A172 (cell line): ENCODE measurements at places on chromosomes 11 and 22.

GRCh38 chr11:87176044-87176443 is 138.3 kb downstream of the TMEM135 start:
- DNase-seq: peak; percentile 22

GRCh38 chr11:88194990-88195389 is 19.7 kb upstream of the RAB38 start:
- DNase-seq: no peak

GRCh38 chr22:38120359-38121110 is 10.1 kb upstream of the BAIAP2L2 start:
- no peak for DNase-seq

GRCh38 chr11:14617241-14618027 is 26.2 kb upstream of the PDE3B start:
- DNase-seq: no peak

DNA sequence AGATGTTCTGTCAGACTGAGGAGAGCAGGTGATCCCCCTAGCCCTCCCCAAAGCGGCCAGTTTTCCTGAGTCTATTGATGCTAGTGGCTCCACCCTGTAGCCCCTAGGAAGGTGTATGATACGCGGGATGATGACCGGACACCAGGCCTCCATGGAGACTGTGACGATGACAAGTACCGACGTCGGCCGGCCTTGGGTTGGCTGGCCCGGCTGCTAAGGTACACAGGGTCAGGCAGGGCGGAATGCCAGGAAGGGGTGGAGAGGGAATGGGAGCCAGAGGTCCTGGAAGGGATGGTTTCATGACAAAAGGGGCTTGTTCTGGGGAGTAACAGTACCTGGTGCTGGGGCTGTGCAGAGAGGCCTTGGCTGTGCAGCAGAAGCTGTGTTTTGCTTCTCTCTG is 3.2 kb downstream of the ZFPL1 start:
- no peak for DNase-seq

GRCh38 chr22:49303061-49303735 is 524.5 kb downstream of the BRD1 start:
- no peak for DNase-seq

DNA sequence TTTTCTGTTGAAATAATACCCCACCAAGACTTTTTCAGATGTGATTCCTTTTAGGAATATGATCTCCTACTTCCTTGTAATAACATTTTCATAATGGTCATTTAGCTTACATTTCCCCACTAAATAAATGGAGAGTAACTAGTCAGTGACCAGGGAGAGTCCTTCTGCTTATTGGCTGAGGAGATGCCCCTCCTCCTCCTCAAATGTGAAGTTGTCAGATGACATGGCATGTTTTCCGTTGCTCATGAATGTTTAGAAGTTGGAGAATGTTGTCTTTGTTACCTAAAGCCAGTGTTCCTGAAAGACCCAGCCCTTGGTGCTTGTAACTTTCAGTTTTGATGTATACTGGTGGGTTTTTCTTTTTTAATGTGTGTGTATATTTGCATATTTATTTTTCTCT is 38.2 kb downstream of the CSRP3 start:
- no peak for DNase-seq

DNA sequence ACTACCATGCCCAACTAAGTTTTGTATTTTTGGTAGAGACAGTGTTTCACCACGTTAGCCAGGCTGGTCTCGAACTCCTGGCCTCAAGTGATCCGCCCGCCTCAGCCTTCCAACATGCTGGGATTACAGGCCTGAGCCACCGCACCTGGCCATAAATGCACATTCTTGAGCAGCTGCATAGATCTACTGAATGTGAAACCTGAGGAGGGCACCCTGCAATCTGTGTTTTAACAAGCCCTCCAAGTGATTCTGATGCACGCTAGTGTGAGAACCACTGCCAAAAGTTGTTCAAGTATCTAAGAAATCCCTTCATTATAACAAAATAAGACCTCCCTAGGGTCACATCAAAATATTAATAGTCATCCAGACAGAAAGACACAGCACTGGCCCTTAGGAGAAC is 89.3 kb downstream of the RDX start:
- no peak for DNase-seq

- no peak for DNase-seq
These were observed 2.1 kb downstream of the OAF start for GRCh38 chr11:120212926-120213325.

DNA sequence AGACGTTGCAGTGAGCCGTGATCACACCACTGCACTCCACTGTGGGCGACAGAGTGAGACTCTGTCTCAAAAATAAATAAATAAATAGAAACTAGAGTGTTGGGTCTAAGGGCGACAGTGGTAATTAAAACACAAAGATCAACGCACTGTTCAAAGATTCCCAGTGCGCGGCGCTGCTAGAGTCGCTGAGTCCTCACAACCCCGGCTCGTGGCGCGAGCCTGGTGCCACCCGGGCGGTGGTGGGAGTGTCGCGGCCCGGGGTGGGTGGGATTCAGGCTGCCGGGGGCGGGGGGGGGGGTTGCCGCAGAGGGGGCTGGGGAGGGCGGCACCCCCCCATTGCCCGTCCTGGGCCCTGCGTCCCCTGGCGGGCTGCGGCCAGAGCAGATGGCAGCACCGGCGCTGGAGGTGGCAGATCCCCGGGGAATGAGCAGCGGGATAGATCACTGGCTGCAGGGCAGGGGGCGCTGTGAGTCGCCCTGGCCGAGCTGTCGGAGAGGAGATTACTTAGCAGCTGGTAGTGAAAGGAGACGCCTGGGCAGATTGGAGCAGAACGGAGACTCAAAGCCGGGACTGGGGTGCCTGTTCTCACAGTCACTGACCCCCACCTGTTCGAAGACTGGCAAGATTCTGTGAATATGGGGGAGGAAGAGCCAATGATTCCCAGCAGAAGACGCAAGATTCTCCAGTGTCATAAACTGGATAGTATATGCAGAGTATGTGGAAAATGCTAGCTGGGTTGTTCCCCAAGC is 30.2 kb upstream of the APOBEC3A start:
- DNase-seq: no peak
